Epithelial cell of esophagus (primary cell): ENCODE measurements at places on chromosomes 2 and 18.

GRCh38 chr2:70084973-70085710 is 2.1 kb upstream of the PCBP1 start:
- DNase-seq, result peak; percentile 87

DNA sequence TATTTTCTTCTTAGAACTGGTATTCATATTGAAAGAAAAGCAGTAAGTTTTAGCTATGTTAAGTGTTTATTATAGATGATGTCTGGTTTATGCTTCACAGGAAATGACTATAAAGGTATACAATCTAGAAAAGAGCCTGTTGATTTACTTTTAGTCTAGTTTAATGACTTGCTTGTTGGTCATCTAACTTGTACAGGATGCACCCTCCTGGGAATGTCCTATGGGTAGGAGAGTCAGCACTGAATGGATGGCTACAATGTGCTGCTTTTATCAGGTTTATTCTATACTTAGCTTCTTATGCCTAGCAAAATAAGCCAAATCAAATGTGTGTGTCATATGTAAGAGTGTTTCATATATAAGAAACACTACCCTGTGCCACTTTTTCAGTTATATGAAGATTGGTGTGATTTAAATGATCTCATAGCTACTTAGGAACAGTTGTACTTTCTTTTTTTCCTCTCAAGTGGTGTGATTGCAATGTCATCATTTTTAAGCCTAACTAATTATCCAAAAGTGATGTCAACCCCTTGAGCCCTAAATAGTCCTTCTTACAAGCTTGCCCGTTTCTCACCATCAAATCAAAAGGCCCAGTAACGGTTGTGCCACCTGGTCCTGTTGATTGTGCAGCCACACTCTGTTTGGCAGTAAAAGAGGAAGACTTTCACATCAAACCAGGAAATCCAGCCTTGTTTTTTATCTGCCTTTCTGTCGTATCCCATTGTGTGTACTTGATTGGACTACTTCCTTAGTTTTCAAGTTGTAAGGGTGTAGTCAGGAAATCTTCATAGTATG is 176.0 kb downstream of the DIS3L2 start:
- peak; percentile 32 for DNase-seq

GRCh38 chr2:29317077-29317517 is 201.9 kb downstream of the CLIP4 start:
- DNase-seq, result peak; percentile 57

GRCh38 chr2:234730066-234730640 is 221.7 kb upstream of the SH3BP4 start:
- DNase-seq, result no peak

GRCh38 chr18:51107598-51108305 is 77.7 kb downstream of the SMAD4 start:
- DNase-seq, result peak; percentile 54

GRCh38 chr2:112713926-112714325 is 6.9 kb upstream of the NT5DC4 start:
- no peak for DNase-seq

DNA sequence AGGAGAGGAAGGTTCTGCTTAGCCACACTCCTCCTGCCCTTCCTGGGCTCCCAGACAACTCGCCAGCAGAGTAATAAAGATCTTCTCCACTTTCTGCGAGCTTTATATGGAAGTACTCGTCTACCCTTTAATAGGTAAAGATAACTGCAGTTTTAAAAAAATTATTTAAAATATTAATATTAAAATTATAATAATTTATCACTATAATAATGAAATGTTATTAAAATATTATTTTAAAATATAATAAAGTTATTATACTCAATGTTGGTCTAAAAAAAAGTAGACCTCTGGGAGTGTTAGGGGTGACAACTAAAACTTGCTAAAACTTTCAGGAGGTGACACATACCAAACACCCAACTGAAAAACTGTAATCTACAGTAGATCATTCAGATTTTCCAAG is 81.5 kb downstream of the RBM43 start:
- no peak for DNase-seq

- DNase-seq, result no peak
Measured at GRCh38 chr18:26745288-26746181, 120.0 kb downstream of the AQP4 start.

GRCh38 chr2:241015439-241015838 is 17.0 kb downstream of the SNED1 start:
- no peak for DNase-seq

- DNase-seq, result no peak
Measured at GRCh38 chr2:173955867-173956266, 9.3 kb downstream of the SP3 start.
